ENCODE measurements at places on chromosomes 6 and 20.

- no peak for DNase-seq
These were observed 594.5 kb downstream of the RFPL4B start for GRCh38 chr6:112941613-112942012.

DNA sequence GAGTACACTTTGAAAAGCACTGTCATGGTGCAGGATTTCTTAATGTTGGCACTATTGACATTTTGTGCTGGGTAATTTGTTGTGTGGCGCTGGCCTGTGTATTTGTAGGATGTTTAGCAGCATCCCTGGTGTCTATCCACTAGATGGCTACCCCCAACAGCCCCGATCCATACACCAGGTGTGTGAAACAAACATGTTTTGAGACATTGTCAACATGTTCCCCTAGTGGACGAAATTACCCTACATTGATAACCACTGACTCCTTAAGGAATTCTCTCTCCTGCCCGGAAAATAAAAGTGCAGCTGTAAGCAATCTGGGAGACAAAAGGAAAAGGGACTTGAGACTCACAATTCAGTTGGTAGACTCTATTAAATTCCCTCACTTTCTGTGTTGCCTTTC is 52.6 kb upstream of the TMEM200A start:
- no peak for DNase-seq

DNA sequence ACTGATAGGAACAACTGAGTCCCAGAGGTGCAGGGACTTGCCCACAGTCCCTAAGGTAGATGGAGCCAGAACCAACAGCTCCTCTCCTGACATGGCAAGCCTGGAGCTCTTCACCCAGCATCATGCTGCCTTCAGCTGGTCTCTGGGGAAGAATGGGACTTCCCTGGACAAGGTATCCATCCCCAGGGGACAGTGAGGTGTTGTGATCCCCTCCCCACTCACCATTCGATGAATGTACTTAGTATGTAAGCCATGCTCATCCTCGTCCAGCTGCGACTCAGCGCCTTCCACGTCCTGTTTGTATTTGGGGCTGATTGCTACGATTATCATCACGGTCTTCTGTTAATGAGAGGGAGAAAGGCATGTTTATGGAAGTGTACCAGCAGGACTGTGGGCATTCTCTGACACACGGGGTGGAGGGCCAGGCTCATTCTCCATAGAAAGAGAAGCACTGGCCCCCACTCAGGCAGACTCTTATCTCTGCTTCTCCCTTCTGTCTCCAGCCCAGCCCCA is 39.4 kb downstream of the TRAF3IP2 start:
- DNase-seq = no peak

GRCh38 chr20:22763257-22763906 is 179.0 kb upstream of the FOXA2 start:
- DNase-seq = no peak

All from fibroblast of mammary gland (primary cell).